Urinary bladder (tissue), 4 donors: ENCODE measurements at places on chromosomes 5 and 9. TPM values are rescaled to one million over a fixed set of nuclear protein-coding genes. Genes with fewer than 3 reads are reported as not detected.

- DNase-seq, result no peak
These were observed 957.8 kb upstream of the CTNND2 start for GRCh38 chr5:12861886-12862654.

DNA sequence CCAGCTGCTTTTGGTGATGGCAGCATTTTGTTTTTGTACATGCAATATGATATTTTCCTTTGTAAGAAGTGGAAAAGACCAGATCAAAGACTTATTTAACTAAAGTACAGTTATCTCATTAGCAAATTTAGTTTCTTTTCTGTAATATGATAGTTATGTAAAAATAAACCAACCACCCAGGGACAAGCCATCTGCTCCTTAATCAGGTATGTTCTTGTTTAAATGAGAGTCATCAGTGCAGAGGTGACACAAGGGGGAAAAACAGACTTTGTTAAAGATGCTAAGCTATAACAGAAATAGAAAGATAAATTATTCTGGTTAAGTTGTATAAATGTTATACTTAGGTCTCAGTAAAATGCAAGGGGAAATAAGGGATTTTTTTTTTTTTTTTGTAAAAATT is 805.7 kb upstream of the SEMA6A start:
- DNase-seq, result no peak

DNA sequence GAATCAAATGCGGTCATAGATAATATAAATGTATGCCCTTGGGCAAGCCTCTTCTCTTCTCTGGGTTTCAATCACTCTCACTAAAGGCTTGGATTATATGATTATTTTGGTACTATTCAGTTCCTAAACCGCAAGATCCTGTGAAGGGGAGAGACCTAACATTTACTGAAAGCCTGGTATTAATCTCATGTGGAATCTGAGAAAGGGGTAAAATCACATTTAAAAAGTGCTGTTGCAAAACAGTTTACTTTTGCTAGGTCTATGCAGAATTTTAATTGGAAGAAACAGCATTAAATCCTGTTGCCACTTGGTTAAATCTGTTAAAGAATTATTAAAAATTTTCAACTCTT is 50.7 kb downstream of the SLC44A1 start:
- DNase-seq, result no peak

- no peak for DNase-seq
These were observed 95.0 kb upstream of the PCSK1 start for GRCh38 chr5:96527768-96528661.

GRCh38 chr5:143338658-143339366 is 64.7 kb downstream of the NR3C1 start:
- DNase-seq, result no peak

GRCh38 chr9:73149371-73150067 is 2.1 kb upstream of the ANXA1 start:
- no peak for DNase-seq

- DNase-seq, result no peak
These were observed 45.6 kb downstream of the APTX start for GRCh38 chr9:32955655-32956478.

- no peak for DNase-seq
These were observed 369.1 kb downstream of the NDUFS4 start for GRCh38 chr5:53929570-53929969.

DNA sequence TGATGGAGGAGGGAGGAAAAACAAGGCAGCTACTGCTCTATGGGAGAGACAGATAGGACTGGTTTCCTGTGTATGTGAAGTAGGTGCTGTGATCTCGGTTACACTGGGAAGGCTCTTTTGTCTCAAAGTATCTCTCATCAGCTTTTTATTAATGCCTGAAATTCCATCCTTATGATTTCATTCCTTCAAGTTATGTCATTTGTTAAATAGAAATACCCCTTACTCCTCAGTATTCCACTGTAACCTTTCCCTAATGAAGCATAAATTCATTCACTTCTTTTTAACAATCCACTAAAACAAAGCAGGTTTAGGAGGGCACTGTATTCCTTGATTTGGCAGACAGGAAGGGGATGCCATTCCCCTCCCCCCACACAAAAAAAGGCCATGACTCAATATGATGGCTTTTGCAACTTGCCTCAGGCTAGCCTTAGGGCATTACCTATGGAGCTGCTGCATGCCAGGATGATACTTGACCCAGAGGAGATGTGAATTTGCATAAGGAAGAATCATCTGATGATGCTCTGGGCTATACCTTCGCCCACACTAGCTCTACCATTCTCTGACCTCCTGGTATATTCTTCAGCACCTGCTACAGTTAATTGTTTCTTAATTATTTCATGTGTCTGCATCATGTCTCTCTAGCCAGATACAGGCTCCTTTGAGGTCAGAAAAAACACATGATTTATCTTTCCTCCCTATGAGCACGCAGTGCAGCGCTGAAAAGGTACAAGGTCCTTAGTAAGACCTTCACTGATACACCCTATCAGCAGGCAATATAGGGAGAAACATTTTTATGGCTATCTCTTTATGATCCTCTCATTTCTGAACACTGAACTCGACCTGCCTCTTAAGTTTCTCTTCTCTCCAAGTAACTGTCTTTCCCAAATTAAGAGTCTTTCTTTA is 26.3 kb downstream of the NR3C1 start:
- DNase-seq, result no peak

- DNase-seq, result no peak
These were observed 24.1 kb upstream of the PCSK5 start for GRCh38 chr9:75866273-75866871.

GRCh38 chr9:134922932-134923240 is 5.2 kb upstream of the FCN1 start:
- no peak for DNase-seq

DNA sequence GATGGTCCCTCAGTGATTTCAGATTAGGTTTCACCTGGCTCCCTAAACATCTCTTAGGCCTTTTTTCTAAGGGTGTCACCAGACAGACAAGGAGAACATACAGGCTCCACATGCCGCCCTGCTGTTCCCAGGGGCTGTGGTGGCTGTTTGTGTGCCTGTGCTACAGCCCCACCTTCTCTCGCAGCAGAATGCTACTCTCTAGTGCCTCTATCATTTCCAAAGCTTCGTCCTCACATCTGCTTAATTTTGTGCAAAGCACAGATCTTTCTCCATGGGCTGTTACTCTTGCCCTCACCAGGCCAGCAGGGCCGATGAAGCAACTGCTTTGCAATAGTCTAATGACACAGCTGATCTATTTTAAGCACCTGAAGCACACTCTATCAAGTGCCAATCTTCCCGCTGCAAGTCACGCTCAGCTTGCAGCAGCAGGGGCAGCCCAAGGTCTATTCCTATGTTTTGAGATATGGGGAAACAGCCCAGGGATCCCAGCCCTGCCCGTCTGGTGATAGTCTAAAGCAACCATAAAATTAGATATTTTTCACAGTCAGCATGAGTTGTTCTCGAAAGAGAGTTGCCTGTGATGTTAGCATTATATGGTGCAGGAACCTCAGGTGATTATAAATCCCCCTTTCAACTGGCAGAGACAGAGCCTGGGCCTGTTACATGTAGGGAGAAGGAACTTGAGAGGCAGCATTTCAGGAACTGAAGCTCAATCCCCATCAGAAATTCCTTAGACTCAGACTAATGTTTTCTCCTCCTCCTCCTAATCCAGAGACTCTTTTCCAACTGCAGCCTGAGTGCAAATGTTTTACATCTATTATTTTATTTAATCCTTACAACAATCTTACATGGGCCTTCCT is 12.7 kb downstream of the ABLIM3 start:
- no peak for DNase-seq

- DNase-seq, result no peak
These were observed 60.3 kb downstream of the SNX30 start for GRCh38 chr9:112810696-112811490.

DNA sequence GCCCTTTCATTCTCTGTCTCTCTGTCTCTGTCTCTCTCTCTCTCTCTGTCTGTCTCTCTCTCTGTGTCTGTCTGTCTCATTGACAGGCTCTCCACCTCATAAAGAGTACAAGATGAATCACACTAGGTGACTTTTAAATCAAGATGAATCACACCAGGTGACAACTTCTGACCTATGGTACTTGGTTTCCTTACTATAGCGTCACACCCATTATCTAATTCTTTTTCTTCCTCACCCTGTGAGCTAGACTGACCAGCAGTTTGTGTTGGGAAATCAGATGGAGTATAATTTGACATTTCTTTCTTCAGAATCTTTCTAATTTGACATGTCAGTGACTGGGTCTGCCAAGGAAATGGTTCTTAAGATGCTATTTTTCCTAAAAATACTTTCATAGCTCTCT is 232.9 kb downstream of the ARRDC3 start:
- DNase-seq, result no peak

- DNase-seq, result no peak
These were observed 259.8 kb downstream of the NDUFS4 start for GRCh38 chr5:53820119-53820801.

GRCh38 chr5:31563216-31563615 is 31.1 kb downstream of the C5orf22 start:
- no peak for DNase-seq

DNA sequence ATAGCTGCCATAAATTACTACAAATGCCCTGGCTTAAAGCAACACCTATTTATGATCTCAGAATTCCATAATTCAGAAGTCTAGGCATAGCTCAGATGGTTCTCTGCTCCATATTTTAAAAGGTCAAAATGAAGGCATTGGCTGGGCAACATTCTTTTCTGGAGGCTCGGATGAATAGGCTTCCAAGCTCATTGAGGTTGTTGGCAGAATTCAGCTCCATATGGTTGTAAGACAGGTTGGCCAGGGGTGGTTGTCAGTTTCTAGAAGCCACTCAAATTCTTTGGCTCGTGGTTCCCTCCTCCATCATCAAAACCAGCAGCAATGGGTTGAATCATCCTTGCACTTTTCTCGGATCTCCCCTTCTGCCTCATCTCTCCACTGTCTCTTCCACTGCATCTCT is 49.4 kb downstream of the TGFBR1 start:
- DNase-seq, result no peak

DNA sequence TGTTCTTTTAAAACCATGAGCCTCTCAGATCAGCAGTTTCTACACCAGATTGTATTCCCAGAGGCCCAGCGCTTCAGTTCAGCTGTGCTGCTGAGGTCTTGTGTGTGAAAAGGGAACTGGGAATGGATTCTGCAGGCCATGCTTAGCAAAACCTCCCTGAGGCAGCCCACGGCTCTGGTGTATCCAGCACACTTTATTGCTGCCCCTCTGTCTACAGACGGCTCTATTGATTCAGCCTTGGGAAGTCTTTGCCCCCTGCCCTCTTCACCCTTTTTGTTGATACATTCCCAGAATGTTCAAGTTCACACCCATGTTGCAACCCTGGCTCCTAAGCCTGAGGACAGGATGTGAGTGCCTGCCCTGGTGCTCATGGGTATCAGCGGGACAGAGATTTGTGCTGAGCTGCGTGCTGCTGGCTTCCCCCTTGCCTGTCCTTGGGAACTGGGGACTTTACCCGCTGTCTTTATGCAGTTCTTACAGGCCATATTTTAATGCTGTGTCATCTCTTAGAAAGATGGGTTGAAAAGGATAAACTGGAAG is 37.3 kb downstream of the ARHGAP26 start:
- DNase-seq, result no peak

- DNase-seq, result no peak
These were observed 158.1 kb downstream of the ATP10B start for GRCh38 chr5:160693831-160694465.

DNA sequence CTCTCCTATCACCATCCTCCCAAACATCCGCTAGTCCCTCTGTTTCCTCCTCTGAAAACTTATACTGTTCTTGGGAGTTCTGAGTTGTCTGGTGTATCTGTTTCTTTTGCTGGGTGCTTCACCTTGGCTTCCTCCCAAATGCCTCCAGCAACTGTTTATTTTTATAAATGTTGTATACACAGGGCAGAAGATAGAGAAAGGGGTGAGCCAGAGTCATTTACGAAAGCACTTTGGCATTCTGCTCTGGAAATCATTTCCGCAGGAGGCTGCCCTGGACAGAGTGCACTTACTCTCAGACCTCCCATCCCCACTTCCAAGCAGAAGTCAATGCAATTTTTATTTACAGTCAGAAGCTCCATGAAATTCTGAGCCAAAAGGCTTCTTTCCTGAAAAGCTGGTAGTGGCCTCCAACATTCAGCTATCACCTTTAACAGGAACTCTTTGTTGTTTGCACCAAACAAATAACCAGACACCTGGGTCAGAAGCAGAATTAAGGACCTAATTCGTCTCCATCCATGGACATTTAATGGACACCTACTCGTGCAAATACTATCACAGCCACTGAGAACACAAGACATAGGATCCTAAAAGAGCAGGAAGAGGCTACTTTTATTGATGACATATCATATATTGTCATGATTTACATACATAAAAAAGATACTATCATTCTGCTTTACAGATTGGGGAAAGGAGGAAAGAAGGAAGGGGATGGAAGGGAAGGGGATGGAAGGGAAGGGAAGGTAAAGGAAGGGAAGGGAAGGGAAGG is 229.5 kb upstream of the PAPPA start:
- no peak for DNase-seq

DNA sequence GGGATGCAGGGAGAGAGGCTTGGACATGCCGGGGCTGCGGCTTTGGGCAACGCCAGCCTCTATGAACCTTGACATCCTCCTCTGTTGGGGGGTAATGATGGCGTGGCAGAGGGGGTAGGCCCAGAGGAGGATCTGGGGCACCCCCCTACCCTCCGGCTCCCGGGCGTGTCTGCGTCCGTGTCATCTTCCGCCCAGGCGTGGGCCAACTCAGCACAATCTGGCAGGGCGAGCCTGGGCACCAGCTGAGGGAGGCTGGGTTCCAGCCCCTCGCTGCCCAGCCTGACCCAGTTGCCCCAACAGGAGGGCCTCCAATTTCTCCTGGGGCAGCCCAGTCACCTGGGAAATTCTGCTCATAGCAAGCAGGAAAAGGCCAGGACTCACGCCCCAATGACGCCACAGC is 62.9 kb upstream of the IL17B start:
- DNase-seq, result no peak

- no peak for DNase-seq
These were observed 386.0 kb downstream of the SPOCK1 start for GRCh38 chr5:137113161-137113560.

DNA sequence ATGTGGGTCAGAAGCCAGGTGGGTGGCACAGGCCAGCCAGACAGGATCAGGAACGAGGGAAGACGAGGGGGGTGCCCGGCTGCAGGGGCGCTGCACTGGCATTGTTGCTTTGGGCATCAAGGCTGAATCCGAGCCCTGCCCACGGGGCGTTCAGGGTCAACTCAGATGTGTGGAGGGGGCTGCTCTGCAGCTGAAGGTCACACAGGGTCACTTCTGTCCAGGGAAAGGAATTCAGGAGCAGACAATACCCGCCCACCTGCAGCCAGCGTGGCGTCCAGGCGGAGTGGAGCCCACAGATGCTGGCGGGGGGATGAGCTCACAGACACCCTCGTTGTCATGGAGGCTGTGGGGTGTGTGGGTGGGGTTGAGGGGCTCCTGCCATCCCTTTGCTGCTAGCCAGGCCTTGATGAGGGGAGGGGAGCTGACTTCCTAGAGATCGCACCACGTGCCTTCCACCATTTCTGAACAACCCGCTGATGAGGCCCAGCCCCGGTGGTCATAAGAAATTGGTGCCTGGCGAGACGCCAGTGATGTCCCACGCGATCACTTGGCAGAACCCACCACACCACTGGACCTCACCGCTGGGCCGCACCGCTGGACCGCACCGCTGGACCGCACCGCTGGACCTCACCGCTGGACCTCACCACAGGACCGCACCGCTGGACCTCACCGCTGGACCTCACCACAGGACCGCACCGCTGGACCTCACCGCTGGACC is 31.2 kb downstream of the MRPL36 start:
- no peak for DNase-seq

Gene NFIB
- total RNA-seq, result 217 TPM

Gene OTP
- not detected for total RNA-seq
